CD4-positive, alpha-beta T cell treated with Interleukin-15 for 1 hour (primary cell): ENCODE measurements at places on chromosomes 7 and 10.

DNA sequence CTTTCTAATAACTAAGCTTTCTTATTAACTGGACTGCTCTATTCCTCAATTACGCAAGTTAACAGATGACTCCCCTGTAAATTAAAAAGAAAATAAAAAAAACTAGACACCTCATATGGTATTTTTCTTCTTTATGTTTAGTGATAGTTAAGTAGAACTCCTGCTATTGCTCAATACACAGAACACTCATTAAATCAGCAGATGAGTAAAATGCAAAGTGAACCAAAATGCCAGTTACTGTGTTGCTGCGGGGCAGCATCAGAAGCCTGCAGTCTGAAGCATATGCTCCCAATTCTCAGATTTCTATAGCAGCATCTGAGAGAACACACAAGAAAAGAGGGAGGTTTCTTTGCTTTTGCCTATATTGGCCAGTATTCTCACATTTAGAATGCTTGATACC is 28.4 kb downstream of the CDK6 start:
- DNase-seq, result no peak

- no peak for DNase-seq
Observed at GRCh38 chr7:17304926-17305325, 6.5 kb downstream of the AHR start.

DNA sequence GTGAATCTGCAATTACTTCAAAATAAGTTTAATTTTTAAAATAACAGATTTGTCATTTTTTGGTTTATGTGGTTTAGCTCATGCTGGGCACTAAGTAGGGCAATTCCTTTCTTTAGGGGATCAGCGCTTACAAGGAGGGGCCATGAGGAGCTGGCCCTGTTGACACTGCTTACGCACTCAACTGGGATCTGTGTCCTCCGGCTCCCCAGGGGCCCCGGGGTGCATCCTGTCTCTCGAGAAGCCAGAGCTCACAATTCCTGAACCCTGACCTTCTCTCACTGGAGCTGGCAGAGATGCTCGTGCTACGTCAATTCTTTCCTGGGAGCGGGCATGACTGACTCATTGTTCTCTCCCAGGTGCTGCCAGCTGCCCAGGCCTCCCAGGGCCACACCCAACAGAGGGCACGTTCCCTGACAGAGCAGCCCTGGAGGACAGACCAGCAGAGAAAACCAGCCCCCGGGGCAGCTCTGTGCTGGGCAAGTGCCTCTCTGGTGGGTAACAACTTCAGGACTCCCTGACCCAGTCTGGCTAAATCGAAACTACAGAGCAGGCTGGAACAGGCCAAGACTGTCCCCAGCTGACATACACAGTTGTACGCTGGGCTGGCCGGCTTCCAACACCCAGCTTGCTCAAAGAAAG is 36.8 kb downstream of the CTBP2 start:
- DNase-seq, result no peak

DNA sequence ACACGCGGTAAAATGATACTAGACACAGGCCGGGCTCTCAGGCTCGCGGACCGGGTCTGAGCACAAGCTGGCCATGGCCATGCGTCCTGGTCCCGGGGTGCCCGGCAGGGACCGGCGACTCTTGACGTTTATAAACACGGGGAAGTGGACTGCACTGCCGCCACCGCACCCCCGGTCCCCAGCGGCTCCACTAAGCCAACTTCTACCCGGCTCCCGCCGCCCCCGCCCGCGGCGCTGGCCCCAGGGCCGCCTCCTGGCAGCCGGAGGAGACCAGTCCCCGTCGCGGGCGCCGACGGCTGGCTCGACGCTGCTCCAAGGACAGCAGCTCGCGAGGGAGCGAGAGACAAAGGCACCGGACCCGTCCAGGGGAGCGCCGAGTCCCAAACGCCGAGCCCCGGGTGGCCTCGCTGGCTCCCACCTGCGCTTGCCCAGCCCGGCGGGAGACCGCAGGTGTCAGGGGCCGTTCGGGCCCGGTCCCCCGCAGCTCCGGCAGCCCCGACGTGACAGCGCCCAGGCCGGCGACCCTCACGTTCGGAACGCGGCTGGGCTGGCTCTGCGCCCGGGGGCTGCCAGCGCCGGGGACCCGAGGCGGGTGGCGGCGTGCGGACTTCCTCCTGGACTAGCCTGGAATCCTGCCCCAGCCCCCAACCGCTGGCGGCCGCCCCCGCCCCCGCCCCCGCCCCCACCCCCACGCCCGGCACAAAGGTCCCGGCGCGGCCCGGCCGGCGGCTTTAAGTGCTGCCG is 517 bp downstream of the ITGB1 start:
- peak; percentile 38 for DNase-seq

DNA sequence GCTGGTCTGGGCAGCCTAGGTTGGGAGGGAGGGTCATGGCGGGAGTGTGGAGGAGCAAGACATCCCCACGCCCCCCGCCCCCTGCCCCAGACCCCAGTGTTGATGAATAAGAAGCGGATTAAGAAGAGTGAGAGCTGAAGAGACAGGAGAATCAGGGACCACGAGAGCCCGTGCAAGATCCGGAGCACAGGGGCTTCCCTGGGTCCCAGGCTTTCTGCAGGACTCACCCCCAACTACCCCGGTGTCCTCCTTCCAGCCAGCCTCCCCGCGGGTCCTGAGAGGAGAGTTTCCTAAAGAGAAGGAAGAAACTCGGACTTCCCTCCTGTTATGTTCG is 20.1 kb downstream of the GHRHR start:
- DNase-seq, result no peak

DNA sequence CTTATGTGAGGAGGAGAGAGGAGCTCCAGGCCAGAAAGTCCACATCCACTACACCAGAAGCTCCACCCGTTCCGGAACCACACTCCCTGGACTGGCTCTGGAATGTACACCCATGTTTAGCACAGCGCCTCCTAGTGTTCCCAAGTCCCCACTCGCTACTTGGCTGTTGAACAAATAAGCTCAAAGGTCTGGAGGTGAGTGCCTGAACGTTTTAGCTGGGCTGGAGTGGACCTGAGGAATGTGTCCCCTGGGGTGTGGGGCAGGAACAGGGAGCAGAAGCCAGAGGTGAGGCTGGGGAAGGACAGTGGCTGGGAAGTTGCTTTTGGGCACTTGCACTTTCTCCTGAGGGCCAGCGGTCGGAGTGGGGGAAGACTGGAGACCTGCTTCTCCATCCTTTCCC is 164.1 kb upstream of the CDCA7L start:
- DNase-seq, result no peak

- DNase-seq, result no peak
Observed at GRCh38 chr10:70528741-70529362, 50.3 kb downstream of the PALD1 start.

DNA sequence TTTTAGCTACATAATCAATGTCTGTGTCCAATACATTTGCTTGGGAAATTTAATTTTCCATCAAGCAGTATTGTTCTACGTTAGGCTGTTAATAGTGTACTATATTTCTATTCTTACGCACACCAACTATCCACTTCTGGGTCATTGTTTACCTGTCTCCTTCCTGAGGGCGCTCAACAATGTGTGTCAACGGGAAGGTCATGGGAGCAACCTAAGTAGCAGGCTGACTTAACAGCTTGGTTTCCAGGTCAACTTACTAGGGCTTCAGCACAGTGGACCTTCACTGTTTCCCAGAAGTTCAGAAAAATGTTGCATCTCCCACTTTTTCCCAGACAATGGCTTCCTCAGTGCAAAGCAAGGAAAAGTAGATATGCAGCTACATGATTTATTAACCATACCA is 13.7 kb downstream of the THSD7A start:
- DNase-seq, result no peak

GRCh38 chr7:112080978-112081377 is 125.2 kb downstream of the DOCK4 start:
- DNase-seq, result peak; percentile 56

DNA sequence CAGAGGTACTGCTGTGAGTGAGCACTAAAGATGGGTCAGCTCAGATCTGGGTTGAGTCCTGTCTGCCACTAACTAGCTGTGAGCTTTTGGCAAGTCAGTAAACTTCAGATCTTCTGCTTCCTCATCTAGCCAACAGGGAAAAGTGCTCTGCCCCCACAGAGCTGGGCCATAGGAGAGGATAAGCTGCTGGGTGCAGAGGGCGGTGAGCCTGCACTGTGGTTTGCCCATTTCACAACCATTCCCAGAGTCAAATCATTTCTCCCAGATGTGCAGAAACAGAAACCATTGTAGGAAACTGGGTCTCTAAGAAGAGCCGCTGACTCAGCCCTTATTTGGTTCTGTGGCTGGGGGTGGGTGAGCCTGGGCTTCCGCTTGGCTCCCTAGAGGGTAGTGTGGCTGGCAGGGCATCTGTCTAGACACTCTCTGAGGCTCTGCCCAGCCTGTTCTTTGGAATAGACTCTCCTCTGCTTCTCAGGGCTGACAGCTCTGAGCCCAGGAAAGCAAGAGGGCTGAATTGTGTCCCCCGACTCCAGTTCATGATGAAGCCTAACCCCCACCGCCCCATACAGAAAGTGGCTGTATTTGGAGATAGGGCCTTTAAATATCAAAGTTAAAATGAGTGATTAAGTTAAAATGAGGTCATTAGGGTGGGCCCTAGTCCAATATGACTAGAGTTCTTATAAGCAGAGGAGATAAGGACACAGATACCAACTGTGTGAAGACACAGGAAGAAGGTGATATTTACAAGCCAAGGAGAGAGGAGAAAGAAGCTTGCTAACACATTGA is 29.5 kb upstream of the ARHGAP22 start:
- peak; percentile 71 for DNase-seq

DNA sequence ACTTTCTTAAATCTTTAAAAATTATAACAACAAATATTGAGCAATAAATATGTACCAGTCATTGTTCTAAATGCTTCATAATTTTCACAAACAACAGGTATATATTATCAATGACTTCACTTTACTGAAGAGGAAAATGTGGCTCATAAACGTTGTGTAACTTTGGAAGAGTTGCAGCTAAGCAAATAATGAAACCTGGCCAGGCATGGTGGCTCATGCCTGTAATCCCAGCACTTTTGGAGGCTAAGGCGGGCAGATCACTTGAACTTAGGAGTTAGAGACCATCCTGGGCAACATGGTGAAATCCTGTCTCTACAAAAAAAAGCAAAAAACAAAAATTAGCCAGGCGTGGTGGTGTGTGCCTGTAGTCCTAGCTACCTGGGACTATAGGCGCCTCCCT is 71.9 kb upstream of the AMPH start:
- no peak for DNase-seq

DNA sequence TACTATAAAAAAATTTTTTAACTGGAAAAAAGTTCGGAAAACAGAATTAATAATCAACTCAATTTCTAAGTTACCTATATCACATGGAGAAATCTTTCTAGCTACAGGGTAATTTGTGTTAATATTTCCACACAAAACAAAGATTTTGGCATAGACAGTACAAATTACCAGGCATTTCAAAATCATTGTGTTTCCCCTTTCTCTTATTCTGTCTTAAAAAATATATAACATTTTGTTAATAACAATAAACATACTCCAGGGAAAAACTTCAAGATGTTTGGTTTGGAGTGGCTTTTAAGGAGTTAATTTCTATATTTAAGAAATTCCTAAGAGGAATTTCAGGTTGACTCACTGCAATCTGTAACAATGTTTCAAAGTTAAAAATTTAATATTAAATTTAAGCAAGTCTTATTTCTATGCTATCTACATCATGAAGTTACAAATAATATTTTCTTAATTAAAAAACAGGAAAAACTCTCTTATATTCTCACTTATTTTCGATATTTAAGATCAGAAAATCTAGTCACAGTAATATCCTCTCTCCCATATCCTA is 132.6 kb downstream of the NRBF2 start:
- DNase-seq, result no peak

- DNase-seq, result no peak
Observed at GRCh38 chr10:78655979-78656378, 412.8 kb upstream of the ZMIZ1 start.

- DNase-seq, result no peak
Observed at GRCh38 chr10:75051308-75051707, 60.1 kb upstream of the SAMD8 start.

DNA sequence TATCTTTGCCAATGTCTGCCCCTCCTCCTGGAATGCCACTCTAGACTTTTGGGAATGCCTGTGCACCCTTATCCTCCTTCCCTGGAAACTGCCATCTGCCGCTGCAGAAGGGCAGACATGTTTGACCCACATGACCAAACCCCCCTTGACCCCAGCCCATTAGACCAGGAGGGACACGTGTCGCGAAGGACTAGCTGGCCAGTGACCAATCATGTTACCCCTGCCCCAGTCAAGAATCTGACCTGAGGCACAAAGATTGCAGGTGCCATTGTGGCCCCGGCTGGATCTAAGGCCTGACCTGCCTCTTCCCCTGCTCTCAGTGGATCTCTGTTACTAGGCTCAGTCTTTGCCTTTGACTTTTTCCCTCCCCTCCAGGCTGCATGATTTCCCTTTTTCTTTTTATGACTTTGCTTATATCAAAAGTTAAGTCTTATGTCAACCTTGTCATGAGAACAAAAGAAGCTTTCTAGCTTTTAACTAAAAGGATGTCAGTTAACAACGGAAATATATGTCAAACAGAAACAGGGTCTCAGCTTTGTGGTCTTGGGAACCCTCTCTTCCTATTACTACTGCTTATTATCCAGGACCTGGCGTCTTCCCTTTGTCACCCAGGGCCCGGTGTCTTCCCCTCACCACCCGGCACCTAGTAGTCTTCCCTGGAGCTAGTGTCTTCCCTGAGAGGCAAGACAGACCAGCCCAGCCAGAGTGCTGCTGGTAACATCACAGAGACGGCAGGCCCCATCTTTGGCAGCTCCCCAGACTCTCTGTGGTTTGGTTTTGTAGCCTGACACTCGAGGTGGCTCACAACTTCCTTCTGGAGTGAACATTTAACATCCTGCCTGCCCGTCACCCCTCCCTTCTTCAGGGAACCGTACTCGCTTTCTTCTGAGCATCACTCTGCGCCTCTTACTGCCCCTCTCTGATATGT is 24.4 kb upstream of the PPIF start:
- peak; percentile 77 for DNase-seq

GRCh38 chr10:98085238-98085637 is 49.2 kb upstream of the R3HCC1L start:
- no peak for DNase-seq

GRCh38 chr10:13496164-13496563 is 32.6 kb downstream of the BEND7 start:
- DNase-seq, result no peak

- no peak for DNase-seq
Observed at GRCh38 chr10:125846894-125847293, 23.5 kb downstream of the BCCIP start.

DNA sequence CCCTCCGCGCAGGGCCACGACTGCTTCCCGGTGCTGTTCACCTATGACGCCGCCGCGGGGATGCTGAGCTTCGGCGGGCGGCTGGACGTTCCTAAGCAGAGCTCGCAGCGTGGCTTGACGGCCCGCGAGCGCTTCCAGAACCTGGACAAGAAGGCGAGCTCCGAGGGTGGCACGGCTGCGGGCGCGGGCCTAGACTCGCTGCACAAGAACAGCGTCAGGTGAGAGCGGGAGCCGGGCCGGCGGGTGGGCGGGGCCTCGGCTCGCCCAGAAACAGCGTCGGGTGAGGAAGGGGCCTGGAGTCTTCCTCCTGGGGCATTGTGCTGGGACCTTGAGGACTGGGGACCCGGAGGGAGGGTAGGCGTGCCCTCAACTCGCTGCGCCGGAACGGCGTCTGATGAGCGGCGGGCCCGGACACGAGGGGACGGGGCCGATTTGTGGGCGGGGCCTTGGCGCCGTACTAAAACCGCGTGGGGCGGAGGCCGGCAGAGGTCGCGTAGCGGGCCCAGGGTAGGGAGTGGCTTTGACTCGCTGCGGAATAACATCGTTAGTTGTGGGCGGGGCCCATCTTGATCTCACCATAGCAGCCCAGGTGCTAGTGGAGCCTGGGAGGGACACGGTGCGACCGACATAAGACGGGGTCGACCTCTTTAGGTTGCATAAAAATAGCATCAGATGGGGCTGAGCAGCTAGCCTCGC is 15.6 kb downstream of the PDAP1 start:
- peak; percentile 89 for DNase-seq

- no peak for DNase-seq
Observed at GRCh38 chr10:16437540-16437894, 707 bp downstream of the PTER start.

- no peak for DNase-seq
Observed at GRCh38 chr10:28947171-28947570, 269.9 kb downstream of the BAMBI start.
